CD4-positive, alpha-beta T cell treated with Interleukin-4 for 4 hours (primary cell): ENCODE measurements at places on chromosomes 3 and 15.

DNA sequence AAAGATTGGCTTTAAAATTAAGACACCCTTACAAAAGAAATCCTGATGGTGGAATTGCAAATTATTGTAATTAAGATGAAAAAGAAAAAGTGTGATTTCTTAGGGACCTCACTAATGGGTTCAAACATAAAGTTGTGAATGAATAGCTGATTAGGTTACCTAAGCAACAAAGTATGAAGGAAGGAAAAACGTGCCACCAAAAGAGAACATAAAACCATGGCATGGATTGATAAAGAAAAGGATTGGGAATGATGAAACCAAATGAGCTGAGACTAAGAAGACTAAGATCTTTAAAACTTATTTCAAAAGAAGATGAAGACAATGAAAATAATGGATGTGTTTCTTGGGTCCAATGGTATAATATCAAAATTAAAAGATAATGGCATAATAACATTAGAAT, 32.2 kb upstream of the GUCA1C start:
- DNase-seq: no peak

DNA sequence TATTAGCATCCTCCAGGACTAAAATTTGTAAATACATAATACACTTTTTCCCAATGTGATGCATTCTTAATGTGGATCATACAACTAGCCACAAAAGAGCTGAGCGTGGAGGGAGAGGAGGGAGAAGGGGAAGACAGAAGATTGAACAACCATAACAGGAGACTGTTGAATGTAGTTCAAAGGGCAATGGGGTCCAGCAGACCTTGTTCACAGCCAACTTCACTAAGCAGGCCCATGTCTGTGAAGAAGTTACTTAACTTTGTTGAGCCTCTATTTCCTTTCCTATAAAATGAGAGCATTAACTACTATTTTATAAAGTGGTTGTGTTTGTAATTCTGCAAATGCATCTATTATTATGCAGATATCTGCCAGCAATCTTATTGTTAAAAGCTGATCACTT, 13.3 kb downstream of the NCEH1 start:
- DNase-seq: no peak

DNA sequence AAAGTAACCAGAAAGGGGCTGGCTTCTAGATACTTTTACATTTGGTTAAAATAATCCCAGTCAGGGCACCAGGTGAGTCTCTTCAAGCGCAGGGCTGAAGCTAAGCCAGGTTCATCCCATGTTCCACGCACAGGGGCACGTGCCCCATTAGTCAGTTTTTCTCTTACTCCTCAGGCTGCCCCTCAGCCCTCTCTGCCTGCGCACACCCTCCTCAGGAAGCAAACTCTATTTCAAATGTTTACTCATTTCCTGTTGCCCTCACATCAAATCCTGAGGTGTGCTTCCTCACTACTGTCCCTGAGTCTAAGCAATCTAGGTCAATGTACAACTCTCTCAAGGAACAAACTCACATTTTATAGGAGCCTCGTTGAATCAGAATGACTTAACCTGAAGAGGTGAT, 48.5 kb downstream of the THBS1 start:
- peak; percentile 84 for DNase-seq

DNA sequence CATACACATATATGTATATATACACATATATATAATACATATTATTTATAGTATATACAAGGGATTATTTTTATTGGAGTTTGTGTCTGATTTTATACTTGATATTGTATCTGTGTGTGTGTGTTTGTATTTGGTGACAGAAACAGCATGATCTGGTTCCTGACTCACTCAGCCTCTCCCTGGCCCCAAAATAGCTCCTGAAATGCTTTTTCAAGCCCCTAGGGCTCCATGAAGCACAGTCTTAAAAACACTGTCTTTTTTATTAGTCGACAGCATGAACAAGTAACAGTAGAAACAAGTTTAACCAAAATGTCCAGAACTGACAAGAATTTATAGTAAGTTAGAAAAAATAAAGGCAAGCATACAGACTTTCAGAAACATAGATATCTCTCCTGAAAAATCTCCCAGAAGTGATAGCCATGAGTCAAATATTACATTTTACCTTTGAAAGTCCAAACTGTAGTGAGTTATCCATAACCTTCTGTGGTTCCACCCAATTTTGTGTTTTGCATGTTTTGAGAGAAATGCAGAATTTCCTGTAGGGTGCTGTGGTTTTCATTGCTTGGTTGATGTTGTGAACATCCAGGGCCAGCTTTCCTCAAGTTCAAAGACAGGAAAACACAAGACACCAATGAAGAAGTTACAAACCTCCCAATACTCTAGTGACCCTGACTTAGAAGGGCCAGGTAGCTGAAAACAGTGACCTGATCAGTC, 98.5 kb upstream of the CCDC80 start:
- peak; percentile 25 for DNase-seq

- no peak for DNase-seq
Measured at GRCh38 chr3:134328846-134329245, 45.4 kb downstream of the AMOTL2 start.

DNA sequence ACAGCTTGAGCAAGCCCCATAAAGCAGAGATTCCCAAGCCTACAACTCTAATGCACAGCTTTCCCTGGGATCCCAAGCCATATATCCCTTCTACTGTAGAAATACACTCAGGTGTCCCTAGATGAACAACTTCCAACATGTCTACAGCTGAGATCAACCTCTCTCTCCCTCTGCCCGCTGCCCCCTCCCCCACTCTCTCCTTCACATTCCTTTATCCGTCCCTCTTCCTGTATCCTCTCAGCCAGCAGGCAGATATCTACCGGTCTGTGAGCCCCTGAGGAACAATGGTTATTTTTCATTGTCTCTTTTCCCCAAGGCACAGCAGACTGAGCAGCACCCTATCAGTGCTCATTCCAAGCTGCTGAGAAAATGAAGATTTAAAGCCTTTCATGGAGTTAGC, 138.6 kb downstream of the SUCLG2 start:
- no peak for DNase-seq

DNA sequence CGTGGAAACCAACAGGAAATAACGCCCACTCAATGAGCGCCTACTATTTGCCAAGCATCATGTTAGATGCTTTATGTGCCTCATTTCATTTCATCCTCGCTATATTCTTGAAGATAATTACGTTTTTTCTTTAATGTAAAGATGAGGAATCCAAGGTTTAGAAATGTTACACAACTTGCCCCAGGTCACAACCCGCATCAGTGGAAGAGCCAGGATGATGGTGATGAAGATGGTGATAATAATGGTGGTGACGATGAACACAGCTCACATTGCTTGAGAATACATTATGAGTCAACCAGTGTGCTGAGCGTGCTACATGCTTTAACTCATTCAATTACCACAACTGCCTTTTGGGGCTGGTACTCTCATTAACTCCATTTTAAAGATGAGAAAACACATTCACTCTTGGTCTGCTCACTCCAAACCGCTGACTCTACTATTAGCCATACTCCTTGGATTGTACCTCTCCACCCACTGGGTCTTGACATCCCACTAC, 21.5 kb upstream of the MYO1E start:
- no peak for DNase-seq

DNA sequence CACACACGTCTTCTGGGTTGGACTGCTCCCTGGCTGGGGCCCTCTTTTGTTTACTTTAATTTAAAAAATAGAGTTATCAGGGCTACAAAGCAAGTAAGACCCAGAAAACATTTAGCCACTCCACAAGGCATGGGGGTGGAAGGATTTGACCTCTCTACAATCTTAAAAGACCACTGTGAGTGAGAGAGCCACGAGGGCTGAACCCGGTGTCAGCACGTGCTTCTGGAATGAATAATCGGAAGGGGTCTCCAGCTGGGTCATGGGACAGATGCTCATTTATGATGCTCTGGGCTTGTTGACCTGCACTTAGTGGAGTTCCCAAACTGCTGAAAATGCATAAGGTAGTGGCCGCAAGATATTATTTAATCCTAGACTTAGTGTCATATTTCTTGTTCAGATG, 52.4 kb downstream of the EIF4E3 start:
- DNase-seq: no peak

GRCh38 chr3:105327662-105328337, 38.9 kb upstream of the ALCAM start:
- DNase-seq: no peak

DNA sequence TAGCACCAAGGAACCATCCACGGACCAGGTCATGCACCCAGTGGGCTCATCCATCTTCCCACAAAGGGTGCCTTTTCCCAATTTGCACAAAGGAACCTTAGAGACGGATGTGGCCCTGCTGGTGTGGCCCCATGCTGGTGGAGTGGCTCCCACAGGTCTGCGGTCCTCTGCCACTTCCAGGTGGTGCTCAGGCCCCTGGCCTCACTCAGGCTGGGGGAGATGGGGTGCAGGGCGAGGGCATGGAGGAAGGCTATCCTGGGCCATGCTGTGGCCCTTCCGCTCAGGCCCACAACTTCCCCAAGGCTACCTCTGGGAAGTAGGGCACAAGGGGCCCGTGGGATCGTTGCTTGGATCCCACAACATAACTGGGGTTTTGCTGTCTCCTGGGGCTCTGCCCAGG, 5.2 kb upstream of the SYNM start:
- no peak for DNase-seq

- no peak for DNase-seq
Measured at GRCh38 chr3:116256843-116257485, 188.3 kb downstream of the LSAMP start.

DNA sequence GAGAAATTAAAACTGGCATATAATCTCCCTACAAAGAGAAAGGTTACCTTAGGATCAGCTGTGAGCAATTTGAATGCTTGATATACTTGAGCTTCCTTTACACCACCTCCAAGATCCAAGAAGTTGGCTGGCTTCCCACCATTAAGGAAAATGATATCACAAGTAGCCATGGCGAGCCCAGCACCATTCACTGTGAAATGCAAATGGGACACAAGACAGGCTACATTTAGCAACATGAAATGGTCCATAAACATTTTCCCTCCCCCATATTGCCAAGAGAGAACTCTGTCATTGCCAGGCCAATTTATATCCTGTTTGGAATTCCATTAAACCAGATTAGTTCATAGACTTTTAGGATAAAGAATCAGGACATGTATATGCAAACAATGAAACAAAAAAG, 158.7 kb downstream of the SUCLG2 start:
- DNase-seq: no peak

DNA sequence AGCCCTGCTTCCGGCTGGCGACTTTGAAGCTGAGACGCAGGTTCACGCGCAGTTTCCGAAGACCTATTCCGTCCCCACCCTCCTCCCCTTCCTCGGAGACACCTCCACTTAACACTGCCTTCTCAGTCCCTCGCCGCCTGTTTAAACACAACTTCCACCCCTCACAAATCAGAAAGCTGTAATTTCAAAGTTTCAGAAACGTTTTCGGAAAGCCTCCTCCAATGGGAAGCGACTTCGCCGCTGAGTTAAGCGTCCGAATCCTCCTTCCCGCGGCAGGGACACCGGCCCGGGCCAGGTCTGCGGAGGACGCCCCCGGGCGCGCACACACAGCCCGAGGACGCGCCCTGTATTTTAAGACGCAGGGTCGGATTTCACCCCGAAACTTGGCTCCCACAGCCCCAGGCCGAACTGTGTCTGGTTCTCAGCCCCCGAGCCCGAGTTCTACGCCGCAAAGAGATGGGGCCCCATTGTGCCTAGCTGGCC, 559 bp upstream of the LRRN1 start:
- peak; percentile 2 for DNase-seq

DNA sequence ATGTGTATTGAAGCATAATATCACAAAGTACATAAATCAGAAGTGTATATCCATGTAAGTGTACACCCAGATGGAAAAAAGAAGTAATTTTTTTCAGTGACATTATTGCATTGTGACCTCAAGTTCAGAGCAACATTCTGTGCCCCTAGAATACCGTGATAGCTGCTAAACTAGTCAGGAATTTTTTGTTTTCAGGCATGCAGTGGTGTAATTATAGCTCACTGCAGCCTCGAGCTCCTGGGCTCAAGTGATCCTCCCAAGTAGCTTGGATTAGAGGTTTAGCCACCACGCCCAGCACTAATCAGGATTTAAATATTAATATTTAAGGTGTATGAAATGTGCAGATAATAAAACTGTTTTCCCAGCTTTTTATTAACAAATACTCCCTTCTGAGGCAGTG, 25.5 kb downstream of the SEC62 start:
- DNase-seq: no peak

DNA sequence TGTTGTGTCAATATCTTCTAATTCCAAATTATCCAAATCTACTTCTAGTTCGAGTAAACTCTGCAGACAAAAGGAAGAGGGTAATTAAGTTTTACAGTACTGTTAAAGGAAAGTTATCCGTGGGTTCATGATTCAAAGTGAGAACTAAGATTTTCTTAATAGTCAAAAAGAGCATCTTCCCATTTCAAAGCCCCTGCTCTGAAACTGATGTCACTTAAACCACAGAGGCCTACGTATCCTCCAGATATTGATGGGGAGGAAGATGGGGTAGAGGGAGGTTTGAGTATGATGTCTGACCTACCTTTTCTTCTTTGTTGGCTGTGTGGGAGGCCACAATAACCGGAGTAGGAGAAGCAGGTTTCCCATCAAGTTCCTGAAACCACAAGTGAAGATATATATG, 14.1 kb downstream of the MRPS22 start:
- DNase-seq: no peak

DNA sequence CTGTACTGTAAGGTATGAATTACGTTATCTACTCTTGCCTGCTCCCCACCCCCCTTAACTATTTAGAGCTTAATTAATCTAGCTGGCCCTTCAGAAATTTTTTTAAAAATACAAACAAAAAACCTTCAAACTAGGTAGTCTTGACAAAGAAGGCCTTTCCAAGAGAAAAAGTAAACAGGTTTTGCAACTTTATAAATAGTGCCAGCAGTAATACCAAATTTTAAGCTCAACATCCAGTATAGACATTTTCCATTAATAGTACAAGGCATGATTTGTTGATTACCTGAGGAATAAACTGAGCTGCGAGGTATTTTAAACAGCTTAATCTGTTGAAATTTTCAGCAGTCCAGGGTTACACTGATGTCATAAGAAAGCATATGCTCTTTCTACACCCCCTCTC, 20.1 kb downstream of the STX19 start:
- no peak for DNase-seq

GRCh38 chr3:38137615-38138348, 679 bp upstream of the MYD88 start:
- DNase-seq: no peak

GRCh38 chr3:49198611-49199230, 27.3 kb downstream of the KLHDC8B start:
- DNase-seq: no peak

DNA sequence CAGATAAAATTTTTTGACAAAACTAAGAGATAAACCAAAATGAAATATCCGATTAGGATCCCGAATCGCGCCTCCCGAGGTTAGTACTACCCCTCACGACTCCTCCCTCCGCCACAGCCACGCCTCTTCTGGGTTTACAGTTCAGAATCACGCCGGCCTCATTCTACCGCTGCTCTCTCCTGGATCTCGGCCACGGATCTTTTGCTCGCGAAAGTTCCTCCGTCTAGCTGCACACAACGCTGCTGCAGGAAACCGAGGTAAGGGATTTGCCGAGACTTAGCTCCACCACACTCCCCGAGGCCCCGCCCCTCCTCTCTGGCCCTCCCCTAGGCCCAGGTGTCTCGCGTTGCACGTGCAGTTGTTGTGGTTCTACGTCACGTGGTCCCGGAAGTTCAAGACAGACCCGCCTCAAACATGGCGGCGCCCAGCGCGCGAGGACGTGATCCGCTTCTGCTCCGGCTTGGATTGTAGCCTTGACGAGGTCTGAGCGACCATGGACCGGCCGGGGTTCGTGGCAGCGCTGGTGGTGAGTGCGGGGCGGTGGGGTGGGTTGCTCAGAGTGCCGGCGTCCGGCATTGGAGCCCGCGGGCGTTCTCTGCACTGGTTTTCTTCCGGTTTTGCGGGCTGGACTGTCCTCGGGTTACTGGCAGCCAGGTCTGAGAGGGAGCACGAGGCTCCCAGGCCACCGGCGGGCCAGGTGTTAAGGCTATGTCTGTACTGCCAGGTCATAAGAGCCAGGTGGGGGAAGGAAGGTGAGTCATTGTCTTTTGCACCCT, at the start of gene SLC25A26:
Gene SLC25A26, plus strand, starts transcription at position 400 of the 776 bp plus-strand sequence. Its CDS starts 94 bp downstream, at position 494.
- DNase-seq: peak; percentile 96
